ENCODE measurements at places on chromosomes 3 and 15.
A peak's percentile ranks its signal among the peaks of the same experiment; 100 is the strongest.

GRCh38 chr3:179149406-179149867, 1.3 kb downstream of the PIK3CA start:
- DNase-seq: peak; percentile 68

DNA sequence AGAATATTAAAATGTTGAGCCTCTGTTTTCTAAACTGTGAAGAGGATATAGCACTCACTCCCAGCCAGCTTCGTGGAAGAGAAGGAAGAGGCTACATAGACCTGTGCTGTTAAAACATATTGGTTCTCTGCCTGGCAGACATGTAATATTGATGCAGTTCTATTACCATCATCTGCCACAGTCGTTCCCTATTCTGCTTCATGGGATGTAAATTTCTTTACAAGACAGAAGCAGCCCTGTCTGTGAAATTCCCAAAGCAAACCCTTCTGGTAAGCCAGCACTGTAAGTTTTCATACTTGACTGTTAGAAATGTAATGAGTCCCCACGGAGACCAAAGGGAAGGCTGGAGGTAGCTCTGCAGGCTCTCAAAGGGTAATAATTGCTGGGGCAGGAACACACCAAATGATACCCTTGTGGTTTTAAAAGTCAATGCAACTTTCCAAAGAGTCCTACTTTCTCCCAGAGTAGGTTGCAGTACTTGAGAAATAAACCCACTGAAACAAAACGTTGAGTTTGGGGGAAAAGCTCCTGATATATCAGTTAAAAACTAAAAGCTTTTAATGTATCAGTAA, 129.9 kb upstream of the HES1 start:
- DNase-seq: no peak

DNA sequence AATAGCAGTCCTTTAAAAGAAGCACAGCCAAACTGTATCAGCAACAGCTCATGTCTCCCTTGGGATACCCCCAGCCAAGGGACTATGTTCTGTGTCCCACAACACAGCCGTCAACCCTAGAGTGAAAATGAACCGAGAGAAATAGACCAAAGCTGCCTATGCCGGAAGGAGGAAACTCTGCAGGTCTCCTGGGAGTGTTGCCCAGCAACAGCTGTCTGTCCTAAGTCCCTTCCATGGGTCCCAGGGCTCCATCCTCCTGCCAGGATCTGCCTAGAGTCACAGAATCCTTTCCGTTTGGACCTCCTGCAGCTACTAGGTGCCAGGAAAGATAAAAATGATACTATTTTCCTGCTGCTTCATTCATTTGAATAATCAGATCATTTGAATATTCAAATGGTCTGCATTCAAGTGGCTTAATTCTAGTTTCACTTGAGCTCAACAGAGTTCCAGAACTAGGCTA, 53.1 kb downstream of the TRANK1 start:
- no peak for DNase-seq

DNA sequence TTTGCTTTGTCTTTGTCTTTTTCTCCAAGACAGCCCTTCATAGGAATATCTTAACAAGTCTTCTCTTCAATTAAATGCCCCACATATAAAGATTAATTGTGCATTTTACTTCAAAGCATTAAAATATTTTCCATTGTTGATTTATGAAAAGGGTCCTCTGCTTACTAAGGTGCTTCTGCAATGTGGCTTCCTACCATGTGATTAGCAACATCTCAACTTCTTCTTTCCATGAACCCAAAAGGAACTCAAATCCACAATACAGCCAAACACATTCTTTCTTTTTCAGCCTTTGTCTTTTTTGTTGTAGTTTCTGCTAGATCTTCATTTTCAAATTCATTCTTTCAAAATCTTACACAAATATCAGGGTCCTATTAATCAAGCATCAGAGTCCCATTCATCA, 309.2 kb downstream of the NSUN3 start:
- no peak for DNase-seq

DNA sequence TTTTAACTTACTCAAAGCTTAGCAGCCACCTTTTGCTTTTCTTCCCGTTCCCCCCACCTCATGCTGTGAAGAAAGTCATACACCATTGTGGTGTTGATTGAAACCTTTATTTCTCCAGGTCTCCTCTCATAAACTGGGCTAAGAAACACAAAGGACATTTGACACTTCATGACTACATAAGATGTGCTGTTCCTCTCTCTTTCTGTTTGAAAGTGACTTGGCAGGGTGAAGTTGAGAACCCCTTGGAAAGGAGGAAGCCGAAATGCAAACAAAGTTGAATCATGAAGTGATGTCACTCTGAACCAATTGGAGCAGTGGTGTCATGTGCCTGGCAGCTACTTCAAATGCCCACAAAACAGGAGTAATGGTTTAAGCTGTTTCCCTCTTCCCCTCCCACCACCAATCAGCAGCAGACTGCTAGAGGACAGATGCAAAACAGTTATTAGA, 174.7 kb downstream of the IGF1R start:
- DNase-seq: no peak

DNA sequence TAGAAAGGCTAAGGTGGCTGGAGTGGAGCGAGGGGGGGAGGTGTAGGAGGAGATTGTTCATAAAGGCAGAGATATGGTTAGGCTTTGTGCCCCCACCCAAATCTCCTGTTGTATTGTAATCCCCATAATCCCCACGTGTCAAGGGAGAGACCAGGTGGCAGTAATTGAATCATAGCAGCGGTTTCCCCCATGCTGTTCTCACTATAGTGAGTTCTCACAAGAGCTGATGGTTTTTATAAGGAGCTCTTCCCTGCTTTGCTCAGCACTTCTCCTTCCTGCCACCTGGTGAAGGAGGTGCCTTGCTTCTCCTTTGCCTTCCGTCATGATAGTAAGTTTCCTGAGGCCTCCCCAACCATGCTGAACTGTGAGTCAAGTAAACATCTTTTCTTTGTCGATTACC, 64.7 kb upstream of the CFAP161 start:
- no peak for DNase-seq

All from AML-193 (cell line).